ENCODE measurements at places on chromosomes 5 and 9. TPM values are rescaled to one million over a fixed set of nuclear protein-coding genes. Genes with fewer than 3 reads are reported as not detected.

PRKACG gene
- total RNA-seq: not detected

GCNT4 gene
- total RNA-seq: 1.4 TPM

ZDHHC11B gene
- 7.0 TPM for total RNA-seq

BTNL9 gene
- total RNA-seq: 2.5 TPM

ORM2 gene
- total RNA-seq: 0.36 TPM

NSUN2 gene
- total RNA-seq: 43.0 TPM

CFAP157 gene
- not detected for total RNA-seq

TCOF1 gene
- total RNA-seq: 24.8 TPM

DNA sequence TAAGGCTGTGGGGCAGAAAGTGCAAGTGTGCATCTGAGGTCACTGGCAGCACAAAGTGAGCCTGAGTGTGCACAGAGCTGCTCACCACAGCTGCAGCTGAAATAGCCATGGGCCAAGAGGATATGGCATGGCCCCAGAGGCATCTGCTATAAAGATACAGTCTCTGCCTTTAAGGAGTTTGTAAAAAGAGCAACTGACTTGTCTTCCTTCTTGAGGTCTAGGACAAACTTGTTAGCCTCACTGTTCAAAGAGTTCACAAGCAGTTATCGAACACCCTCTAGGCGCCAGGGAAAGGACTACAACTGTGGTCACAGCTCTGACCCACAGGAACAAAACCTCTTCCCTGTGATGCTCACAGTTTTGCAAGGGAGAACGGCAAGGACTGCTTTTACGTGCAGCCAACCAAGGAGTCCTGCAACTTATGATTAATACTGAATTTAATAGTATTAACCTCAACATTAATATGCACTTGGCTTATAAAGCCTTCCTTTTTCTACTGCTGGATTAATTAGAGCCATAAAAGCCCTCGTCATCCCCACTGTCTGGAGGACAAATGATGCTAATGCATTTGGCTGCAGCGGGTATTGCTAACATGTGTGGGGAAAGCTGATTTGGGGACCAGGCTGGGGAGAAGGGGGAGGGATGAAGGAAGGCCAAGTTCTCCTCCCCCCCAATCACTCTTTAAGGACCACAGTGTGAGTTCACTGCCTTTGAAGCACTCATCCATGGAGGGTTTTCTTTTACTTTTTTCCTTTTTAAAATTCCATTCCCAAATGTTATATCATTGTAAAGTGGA, 189.8 kb upstream of the TRIM32 start:
- no peak for ATAC-seq

GRCh38 chr5:156670615-156671014, 179.5 kb upstream of the PPP1R2B start:
- ATAC-seq: no peak

DNA sequence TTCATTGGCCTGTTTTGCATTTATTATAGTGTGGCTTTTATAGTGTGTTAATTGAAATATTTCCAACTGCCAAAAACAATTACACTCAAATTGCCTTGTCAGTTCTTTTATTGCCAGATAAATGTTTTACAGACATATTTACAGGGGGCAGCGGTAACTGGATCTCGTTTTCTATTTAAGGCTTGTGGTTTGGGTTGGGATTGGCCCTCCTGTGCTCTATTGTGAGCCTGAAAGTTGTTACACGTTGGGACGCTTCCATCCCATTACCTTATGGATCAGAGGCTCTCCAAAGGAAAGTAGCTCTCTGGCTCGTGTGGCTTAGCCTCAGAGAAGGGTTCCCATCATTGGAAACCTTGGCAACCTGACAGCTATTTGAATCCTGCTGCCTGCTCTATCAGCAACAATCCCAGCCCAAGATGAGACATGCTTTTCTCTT, 20.8 kb downstream of the DNAI1 start:
- ATAC-seq: no peak

GRCh38 chr5:169178274-169178673, 122.7 kb downstream of the SLIT3 start:
- ATAC-seq: no peak

GRCh38 chr9:135478829-135479468, 633 bp upstream of the PPP1R26 start:
- ATAC-seq: peak; percentile 46

- ATAC-seq: no peak
These were observed 25.0 kb upstream of the GSN start for GRCh38 chr9:121242959-121243346.

GRCh38 chr9:88957526-88957925, 33.7 kb upstream of the S1PR3 start:
- peak; percentile 35 for ATAC-seq

- no peak for ATAC-seq
These were observed 279.4 kb downstream of the BNC2 start for GRCh38 chr9:16591092-16591491.

DNA sequence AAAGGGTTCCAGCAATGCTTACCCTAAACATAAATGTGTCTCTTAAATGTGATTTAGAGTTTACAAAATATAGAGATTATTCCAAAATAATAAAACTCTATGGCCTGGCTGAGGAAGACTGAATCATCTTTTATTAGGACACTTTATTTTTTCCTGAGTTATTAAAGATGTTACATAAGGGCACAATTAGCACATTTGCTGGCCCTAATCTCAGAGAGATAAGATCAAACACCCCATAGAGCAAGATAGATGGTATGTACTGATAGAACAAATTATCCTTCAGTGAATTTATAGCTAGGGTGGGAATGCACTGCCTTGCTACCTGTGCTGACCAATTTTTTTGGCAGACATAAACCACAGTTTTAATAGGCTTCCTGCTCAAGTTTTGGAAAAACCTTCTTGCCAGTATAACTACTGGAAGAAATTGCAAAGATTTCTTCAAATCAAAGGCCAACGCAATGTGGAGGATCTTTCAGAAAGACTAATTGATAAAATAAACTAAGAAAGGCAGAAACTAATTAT, 367.1 kb upstream of the MPDZ start:
- no peak for ATAC-seq

GRCh38 chr5:61919920-61920319, 386.1 kb upstream of the KIF2A start:
- peak; percentile 75 for ATAC-seq

DNA sequence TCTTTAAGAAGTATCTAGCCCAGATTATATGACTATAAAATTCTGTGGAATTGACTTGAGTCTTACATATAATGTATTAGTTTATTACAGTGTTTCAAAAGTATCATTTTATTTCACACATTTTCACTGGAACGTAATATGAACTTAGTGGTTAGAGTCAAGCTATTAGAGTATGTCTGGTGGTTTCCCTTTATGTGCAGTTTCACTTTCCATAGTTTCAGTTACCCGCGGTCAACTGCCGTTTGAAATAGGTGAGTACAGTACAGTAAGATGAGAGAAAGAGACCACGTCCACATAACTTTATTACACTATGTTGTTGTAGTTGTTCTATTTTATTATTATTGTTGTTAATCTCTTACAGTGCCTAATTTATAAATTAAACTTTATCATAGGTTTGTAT, 50.5 kb downstream of the COMMD10 start:
- no peak for ATAC-seq

DNA sequence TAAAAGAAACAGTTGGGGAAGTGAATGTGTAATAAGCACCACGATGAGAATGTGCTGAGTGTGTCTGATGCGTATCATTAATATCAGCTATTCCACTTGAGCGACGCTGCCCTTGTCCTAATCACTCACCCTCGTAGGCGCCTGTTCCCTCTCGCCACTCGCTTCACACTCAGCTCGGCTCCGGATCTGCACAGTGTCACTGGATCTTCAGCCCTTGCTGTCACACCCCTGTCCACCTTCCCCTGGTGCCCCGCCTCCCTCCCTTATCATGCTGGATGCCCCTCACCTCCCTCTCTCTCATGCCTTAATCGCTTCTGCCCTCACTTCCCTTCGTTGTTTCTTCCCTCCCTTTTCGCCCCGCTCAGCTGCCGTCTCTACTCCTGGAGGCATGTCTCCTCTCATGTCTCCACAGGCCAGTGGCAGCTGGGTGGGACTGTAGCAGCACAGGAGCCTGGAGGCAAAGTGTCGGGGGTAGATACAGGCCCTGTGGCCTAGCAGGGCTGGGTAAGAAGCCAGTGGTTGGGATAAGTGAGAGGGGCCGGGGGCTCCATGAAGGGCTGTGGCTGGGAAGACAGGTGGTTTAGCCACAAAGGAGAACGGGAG, 43.5 kb downstream of the ANKDD1B start:
- ATAC-seq: peak; percentile 29

GRCh38 chr5:66540078-66540477, 56.1 kb upstream of the MAST4 start:
- ATAC-seq: peak; percentile 83

GRCh38 chr5:150186897-150187296, 3.0 kb upstream of the SLC6A7 start:
- ATAC-seq: no peak

DNA sequence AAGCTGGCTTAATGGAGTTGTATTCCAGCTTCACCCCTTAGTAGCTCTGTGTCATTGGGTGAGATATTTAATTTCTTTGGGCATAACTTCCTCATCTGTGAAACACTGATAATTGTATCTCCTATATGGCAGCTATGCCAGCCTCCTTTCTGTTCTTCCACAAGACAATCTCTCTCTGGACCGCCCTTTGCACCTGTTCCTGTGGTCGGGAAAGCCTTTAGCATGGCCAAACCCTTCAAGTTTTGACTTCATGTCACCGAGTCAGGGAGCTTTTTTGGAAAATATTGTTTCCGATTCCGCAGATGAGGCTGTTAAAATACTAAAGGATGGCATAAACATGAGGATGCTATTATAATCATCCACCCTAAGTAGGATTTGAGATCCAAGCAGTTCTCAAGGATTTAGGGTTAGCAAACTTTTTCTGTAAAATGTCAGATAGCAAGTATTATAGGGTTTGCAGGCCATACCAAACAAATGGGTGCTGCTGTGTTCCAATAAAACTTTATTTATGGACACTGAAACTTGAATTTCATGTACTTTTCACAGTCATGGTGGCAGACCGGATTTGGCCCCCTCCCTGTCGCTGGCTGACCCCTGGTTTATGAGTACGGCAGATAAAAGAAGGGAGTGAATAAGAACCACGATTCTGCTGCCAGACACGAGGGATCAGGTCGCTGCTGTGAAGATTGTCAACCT, 695 bp upstream of the NDFIP1 start:
- no peak for ATAC-seq

DNA sequence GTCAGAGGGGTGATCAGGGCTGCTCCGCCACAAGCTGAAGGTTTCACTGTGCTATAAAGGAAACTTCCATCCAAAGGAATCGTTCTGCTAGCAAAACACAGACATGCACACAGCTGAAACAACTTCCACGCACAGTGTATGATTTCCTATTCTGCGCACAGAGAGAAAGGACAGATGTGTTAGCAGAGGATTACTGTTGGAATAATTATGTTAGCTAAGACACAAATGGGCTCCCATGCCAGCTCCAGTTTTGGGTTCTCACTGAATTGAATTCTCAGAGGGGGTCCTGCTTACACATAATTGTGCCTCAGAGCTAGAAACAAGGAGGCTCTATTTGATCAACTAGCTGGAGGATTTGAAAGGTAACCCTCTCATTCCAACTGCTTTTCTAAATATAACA, 352.4 kb downstream of the IRX2 start:
- no peak for ATAC-seq

- ATAC-seq: peak; percentile 77
These were observed 5.8 kb upstream of the SNAPC3 start for GRCh38 chr9:15416880-15417279.

- ATAC-seq: no peak
These were observed 155.8 kb downstream of the TSSK1B start for GRCh38 chr5:113278976-113279375.

DNA sequence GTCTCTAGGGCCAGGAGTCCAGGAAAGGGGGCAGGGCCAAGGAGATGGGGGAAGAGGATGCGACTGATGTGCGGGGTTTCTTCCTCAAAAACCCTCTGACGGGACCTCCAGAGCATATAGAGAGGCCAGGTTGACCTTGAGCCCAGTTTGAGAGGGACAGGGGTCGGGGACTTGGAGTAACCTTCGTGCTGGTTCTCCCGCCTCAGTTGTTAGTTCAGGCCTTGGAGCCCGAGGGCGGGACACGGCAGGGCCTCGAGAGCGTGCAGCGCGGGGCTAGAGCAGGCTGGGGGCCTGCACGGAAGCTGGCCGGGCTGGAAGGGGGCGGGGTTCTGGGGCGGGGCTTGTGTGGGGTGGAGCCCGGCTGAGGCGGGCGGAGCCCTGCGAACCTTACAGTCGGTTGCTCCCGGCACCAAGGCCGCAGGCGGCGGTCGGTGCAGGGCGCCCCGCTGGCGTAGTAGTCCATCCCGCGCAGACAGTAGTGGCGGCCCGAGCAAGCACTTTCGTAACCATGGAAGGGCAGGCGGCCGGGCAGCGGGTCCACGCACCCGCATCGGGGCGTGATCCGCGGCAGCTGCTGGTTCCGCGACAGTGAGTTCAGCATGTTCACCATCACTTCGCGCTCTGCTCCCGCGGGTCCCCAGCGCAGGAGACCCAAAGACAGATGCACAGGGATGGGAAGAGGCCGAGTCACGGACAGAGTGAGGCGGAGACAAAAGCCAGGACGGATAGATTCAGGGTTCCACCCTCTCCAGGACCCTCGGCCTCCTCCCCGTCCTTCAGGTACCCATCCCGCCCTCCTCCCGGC, 4.0 kb upstream of the MYORG start:
- ATAC-seq: peak; percentile 63
